ENCODE measurements at places on chromosomes 11 and 22. TPM values are rescaled to one million over a fixed set of nuclear protein-coding genes. Genes with fewer than 3 reads are reported as not detected.

DNA sequence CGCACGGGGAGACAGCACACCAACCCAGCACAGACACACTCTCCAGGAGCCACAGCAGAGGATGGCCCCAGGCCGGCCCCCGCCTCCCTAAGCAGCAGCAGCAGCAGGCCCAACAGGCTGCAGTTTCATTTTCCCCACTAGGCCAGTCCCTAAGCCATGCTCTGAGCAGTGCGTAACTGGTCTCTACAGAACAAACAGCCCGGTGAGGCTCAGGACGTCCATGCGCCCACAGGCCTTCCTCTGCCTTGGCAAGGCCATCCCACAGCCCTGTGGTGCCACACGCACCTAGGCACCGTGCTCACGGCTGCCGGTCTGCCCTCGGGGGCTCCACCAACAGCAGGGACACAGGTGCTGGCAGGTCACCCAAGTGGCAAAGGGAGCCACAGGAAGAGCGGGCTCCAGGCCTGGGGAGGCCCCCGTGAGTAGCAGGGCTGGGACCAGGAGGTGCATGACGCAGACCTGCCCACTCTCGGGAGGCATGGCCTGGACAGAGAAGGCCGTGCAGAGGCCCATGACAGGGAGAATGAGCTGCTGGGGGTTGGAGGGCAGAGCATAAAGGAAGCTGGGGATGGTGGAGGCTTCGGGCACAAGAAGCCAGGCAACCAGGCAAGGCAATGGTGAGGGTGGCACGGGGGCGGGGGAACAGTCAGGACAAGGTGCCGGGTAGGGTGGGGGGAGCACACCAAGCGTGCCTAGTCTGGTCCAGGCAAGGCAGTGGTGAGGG is 1.4 kb upstream of the MOB2 start:
- no peak for DNase-seq

DNA sequence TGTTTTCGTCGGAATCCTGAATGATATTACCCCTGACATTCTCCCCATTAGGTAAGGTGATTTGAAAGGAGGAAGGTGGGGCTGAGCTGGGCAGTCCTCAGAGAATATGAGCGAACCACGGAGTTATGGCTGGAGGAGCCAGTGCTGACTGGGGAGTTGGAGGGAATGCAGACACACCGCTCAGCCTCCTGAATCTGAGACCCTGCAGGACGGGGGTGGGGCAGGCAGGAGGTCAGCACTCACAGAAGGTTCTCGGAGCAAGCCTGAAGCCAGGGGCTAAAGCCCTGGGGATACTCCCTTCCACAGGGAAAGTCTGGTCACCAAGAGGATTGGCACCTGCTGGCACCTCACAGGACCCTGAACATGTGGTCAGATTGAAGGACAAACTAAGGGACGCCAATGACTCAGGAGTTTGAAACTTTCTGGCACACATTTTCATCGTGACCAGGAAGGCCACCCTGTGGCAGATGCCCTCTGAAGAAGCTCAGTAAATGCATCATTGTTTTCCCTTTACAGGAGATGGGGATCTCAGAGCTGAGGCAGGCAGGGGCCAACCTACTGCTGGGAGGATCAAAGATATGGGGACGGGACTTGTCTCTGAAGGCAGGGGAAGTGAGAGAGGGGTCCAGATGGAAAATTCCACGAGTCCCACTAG is 26.9 kb upstream of the FCHSD2 start:
- no peak for DNase-seq

- no peak for DNase-seq
Observed at GRCh38 chr11:83863272-83863671, 577.1 kb upstream of the CCDC90B start.

Gene B4GALNT4
- total RNA-seq: 1.4 TPM
